ENCODE measurements at places on chromosomes 7 and 10.

GRCh38 chr10:91312382-91312733, 91.9 kb downstream of the PCGF5 start:
- DNase-seq = no peak

- no peak for DNase-seq
Observed at GRCh38 chr10:51230887-51231585, 156.7 kb downstream of the PRKG1 start.

DNA sequence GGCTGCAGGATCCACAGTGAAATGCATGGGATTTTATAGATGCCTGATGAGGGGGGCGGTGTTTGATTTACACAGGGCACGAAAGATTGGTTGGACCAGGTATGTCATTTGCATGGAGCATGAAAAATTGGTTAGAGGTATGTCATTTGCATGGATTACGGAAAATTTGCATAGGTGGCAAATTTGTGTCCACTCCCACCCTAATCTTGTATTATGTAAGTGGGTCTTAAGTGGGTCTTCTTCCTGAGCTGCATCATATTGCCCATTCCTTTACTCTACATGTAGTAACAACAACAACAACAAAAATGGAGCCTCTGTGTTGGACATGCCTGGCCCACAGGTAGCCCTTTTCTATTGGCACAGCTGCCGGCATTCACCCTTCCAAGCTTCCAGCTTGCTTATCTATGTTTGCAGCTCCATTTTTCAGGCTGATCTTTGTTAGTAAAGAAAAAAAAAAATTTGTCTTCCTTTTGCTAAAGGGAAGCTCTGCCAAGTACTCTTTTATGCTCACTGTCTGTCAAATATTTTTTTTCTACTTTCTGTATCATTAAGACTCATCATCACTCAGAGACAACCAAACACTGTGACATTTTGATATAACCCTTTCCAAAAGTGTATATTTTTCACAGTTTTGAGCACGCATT, 10.3 kb upstream of the ZNF273 start:
- no peak for DNase-seq

- peak; percentile 42 for DNase-seq
Observed at GRCh38 chr7:66921918-66922486, 977 bp downstream of the TMEM248 start.

DNA sequence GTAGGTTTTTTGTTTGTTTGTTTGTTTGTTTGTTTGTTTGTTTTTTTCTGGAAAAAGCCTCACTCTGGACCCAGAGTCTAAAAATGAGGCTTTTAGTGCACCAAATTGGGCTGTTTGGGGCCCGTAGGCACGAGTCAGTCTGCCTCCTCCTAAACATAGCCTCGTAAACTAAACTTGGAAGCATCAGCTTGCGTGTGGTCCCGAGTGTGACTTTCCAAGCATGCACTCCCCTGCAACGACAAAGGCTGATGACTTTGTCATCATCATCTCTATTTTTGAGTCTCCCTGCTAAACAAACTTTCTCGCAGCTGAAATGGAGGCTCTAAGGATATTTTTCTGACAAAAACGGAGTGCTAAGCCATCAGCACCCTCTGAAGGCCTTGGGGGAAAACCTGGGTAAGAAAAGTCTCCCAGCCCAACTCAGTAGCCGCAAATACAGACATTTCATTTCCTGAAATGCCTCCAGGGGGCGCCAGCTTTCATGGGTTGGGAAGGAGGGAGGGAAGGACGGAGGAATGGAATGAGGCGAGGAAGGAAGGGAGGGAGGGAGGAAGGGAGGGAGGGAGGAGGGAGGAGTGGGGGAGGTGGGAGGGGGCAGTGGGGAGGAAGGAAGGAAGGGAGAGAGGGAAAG, 245.9 kb downstream of the KCNMA1 start:
- DNase-seq = peak; percentile 57

- no peak for DNase-seq
Observed at GRCh38 chr10:113335592-113335991, 217.3 kb upstream of the HABP2 start.

DNA sequence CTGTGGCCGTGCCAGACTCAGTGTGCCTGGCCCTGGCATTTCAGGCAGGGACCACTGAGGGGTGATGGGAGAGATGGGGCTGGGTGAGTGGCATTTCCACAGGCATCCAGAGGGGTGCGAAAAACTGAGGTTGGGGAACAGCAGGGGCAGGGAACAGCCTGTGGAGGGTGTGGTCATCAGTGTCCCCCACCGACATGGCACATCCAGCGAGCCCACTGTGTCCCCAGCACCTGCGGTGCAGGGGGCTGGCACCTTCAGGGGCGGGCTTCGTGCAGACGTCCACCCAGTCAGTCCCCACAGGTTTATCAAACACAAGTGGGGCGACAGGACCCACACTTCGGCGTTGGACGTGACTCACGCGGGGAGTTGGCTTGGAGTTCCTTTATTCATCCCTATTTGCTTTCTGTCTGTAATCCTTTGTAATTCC, 14.8 kb downstream of the CUX1 start:
- DNase-seq = no peak

GRCh38 chr7:111910656-111911055, 295.5 kb downstream of the DOCK4 start:
- DNase-seq = no peak

DNA sequence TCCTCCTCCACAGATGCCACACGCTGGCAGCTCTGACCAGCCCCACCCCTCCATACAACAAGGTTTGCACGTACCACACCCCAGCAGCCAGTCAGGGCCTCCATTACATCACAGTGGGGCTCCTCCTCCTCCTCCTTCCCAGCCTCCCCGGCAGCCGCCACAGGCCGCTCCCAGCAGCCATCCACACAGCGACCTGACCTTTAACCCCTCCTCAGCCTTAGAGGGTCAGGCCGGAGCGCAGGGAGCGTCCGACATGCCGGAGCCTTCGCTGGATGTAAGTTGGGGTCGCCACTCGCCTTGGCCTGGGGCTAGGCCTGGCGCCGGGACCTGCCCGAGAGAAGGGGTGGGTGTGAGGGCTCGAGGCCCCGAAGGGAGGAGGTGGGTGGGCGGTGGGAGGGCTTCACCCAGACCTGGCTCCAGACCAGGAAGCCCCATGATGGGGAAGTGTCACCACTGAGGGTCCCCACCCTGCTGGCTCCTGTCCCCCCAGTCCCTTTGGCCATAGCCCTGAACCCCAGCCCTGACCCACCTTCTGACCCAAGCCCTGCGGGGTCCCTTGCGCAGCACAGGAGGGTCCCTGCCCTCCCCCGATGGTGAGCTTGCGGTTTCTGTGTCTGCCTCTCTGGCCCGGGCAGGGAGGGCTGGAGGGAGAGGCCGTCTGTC, 36.2 kb upstream of the PPIF start:
- DNase-seq = no peak

- DNase-seq = no peak
Observed at GRCh38 chr7:148031019-148031418, 559.5 kb upstream of the C7orf33 start.

DNA sequence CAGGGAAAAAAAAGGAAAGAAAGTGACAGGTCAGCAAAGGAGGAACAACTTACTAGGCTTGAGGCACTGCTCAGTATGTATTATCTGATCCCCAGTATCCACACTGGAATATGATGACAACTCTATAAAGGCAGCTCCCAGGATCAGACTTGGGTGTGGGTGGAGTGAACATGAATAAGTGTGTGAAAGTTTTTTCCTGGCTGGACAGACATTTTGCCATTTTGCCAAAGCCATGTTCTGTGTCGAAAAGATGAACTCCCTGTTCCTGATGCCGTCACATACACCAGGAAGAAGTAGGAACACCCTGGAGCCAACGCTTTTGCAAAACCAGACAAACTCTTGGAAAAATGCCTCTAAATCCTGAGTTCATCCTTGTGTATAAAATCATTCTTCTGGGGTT, 143.2 kb upstream of the MEOX2 start:
- no peak for DNase-seq

GRCh38 chr10:1049425-1049958, 573 bp upstream of the IDI1 start:
- no peak for DNase-seq

- no peak for DNase-seq
Observed at GRCh38 chr10:78915190-78915518, 153.6 kb upstream of the ZMIZ1 start.

DNA sequence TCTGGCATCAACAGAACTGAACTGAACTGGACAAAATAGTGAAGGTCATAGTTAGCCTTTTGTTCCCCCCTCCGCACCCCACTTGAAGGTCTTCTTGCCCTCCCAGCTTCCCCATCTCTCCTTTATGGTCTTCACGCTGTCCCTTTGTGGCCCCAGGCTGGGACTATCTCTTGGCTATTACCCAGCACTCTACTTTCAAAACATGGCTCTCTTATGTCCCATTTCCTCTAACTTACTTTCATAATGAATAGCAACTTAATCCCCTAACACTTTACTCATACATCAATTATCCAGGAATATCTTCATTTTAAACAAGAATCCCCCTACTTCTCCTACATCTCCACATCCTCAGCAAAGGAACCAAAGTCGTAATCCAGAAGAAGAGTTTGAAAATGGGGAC, 135.3 kb upstream of the ITGB1 start:
- DNase-seq = no peak

- no peak for DNase-seq
Observed at GRCh38 chr7:105712877-105713276, 131.6 kb upstream of the EFCAB10 start.

- no peak for DNase-seq
Observed at GRCh38 chr10:132564690-132565089, 27.1 kb downstream of the INPP5A start.

All from activated CD8-positive, alpha-beta T cell treated with anti-CD3 and anti-CD28 coated beads for 36 hours (primary cell).